Stimulated activated CD4-positive, alpha-beta T cell treated with anti-CD3 and anti-CD28 coated beads, Interleukin-4, amount 100 ng/mL, for 4 hours (primary cell): ENCODE measurements at places on chromosomes 3 and 15.

GRCh38 chr3:136545664-136546268, 206.4 kb downstream of the STAG1 start:
- DNase-seq: no peak

GRCh38 chr3:13391308-13391707, 28.8 kb downstream of the NUP210 start:
- no peak for DNase-seq

- no peak for DNase-seq
These were observed 692.9 kb downstream of the ZPLD1 start for GRCh38 chr3:103127737-103128136.

DNA sequence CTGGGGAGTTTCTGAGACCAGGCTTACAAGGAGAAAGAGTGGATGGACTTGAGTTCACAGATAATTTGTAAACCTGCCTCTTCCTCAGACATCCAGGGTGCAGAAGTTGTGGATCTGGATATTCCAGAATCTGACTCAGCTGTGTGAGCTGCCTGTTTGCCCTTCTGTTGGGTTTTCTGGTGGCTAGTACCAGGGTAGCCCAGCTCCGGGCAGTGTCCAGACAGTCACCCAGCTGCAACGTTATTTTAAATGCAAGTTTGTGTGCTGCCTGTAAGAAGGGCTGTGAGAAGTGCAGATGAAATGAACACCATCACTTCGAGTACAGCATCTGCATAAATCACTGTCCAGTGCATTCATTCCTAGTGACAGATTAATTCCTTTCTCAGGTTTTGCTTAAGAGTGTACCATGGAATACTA, 1053.0 kb downstream of the TUSC7 start:
- no peak for DNase-seq

DNA sequence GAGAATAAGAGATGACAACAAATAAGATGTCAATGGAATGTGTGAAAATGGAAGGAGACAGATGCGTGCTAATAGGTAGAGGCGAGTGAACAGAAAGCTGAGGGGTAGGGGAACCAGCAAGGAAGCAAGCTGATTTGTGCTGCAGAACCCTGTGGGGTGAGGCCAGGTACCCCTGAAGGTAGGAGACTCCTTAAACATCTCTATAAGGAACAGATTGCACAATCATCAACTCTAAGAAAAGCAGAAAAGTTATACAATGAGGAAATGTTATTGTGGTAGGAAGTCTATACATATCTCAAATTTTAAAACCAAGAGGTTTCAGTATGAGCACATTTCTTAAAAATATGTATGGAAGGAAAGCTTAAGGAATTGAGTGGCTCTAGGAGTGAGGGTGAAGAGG, 315.0 kb upstream of the TPM1 start:
- DNase-seq: no peak

- DNase-seq: no peak
These were observed 51.8 kb downstream of the CTDSPL start for GRCh38 chr3:37913522-37913921.

GRCh38 chr15:95857124-95857757, 473.3 kb upstream of the NR2F2 start:
- DNase-seq: no peak

DNA sequence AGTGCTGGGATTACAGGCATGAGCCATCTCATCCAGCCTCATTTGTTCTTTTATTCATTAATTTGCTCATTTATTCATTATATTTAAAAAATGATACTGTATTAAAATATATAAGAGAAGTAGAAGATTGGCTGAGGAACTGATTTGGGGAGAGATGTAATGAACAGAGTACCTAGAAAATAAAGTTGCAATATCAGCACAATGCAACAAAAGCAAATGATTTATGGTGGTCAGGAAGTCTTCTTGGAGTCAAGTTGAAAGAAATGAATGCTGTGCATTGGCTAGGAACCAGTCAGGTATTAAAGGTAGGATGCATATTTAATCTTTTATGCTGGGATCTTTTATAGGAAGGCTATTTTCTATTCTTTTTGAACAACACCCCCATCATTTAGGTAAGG, 152.2 kb downstream of the C3orf38 start:
- DNase-seq: no peak

DNA sequence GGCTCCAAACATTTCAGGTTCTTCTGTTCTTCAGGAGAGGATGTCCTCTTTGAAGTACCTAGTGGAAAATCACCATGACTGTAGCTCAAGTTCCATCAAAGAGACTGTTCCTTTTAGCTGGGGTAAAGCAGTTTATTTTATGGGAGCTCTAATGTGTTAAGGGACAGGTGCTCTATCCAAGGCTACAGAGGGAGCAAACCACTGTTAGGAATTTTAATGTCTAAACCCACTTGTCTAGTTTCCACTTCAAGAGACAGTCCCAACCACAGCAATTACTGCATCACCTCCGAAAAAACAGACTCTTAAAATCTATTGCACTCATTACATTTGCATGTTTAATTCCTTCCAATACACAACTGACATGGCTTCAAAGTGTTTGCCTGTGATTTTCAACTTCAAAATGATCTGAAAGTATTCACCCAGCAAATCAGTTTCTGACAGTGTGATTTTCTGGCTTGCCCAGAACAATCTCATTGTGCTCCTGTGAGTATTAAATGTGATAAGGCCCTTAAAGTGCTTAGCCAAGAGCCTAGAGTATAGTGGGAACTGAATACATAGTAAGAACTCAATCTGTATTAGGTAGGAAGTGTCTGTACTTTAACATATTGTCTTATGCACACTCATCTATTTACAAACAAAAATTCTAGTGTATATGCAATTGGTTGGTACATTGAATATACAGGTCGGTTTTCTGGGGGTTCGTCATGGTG, 266.5 kb upstream of the CCDC54 start:
- DNase-seq: no peak

- DNase-seq: no peak
These were observed 231.3 kb downstream of the TP63 start for GRCh38 chr3:189862385-189862998.

DNA sequence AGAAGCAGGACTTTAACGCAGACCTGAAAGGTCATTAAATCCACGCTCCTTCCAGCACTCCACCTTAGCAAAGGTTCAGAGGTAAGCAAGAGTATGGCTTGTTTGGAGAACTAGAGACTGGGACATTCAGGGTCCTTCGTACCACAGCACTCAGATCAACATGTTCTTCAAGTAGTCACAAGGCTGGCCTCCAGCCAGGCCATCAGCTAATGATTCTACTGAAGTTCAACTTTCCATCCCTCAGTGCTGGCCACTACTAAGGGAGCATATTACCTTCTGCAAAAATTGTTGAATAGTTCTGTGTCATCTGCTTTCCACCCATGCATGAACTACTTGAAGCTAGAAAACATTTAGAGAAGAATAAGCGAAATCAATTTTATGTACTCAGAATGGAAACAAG, 17.6 kb downstream of the CD200R1L start:
- DNase-seq: no peak

GRCh38 chr3:134590766-134591165, 60.1 kb downstream of the KY start:
- no peak for DNase-seq

DNA sequence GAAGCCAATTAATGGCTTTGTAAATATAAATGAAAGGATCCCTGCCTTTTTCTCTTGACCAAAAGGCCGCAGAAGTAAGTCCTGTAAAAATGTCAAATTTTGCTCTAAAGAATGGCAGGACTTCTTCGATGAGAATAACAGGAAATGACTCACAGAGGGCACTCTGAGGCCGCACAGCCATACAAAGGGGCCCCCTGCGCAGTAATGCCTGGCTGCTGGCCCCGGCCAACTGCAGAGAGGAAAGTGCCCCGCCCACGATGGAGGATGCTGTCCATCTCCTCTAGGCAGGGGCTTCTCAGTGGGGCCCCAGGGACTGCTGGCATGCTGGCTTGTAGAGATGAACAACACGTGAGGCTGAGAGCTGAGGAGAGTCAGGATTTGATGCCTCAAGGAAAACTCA, 18.1 kb upstream of the SCN10A start:
- DNase-seq: no peak

DNA sequence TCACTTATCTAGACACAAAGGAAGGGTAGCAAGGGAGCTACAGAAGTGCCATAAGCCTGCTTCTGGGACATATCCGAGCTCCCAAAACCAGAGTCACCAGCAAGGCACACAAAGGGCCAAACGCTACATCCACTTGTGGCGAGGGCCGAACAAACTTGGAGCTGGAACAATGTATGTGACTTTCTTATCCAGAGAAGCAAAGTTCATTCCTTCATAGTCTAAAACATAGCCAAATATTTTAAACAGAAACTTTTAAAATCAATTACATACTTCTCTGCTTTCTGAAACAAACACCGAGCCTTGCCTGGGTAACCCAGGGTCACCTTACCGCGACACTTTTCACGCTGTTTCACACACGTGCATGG, 15.9 kb downstream of the ZXDC start:
- no peak for DNase-seq

- DNase-seq: no peak
These were observed 240.3 kb downstream of the FGF12 start for GRCh38 chr3:192487033-192487432.

DNA sequence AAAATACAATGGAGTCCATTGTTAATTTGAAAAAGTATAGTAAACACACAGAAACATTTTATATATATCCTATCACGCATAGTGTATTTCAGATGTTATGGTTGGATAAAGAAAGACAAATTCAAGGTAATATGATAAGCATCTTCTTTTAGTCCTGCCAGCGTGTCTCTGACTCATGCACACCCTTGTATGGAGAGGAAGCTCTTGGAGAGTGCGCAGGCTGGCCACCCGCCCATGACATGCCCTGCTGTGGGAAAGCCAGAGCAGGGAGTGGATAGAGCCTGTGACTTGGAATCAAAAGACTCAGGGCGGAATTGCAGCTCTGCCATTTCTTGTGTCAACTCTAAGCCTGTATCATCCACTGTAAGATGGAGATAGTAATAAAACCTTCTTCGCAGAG, 23.0 kb upstream of the COPG1 start:
- no peak for DNase-seq

DNA sequence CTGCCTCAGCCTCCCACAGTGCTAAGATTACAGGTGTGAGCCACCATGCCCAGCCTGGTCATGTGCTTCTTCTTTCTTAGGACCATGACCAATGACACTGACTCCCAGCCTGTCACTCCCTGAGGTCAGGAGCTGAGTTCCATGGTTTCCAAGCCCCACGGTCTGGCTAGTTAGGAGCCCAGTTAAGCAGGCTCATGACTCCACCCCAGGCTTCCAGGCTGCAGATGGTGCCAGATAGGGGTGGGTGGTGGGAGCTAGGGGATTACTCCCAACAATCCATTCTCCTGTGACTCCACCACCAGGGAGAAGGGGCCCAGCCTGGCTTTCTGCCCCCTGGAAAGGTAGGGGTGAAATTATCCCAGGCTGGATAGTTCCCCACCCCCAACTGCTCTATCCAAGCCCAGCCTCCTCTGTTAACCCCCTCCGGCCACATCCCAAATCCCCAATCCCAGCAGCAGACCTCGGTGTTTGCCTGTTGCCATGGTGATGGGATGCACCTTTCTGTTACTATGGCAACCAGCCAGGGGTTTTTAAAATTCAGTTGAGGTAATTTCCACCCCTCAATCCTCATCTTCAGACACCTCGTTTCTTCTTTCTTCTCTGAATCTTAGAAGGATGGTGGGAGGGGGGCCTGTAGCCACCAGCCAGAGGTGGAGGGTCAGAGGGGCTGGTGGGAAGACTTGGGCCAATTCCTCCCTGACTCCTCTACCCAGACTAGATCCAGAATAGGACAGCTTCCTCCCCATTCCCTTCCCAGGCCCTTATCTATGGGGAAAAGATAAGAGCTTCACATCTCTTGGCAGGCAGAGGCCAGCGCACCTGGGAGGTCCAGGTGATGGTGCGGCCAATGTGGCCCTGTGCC, 22.5 kb upstream of the SEMA3F start:
- no peak for DNase-seq

GRCh38 chr15:40545457-40545856, 19.4 kb downstream of the CCDC32 start:
- DNase-seq: no peak

DNA sequence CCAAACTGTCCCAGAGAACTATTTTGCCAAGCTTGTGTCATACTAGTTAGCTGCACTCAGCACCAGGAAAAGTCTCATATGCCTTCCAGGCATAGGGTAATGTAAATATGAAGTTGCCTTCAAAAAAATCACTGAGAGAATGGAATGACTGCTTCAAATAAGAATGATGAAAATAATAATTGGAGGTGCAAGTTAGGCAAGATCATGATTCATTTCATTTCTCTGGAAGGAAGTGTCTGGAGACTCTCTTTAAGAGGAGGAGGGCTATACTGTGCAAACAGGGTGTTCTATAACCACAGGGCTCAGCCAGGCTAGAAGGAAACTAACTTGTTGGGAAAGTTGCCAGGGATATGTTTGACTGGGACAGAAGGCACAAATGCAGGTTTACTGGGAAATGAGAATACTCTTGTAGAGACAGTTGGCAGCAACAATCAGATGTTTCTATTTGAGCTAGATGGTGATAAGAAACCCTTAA, 4.3 kb downstream of the SIDT1 start:
- no peak for DNase-seq

- no peak for DNase-seq
These were observed 136.1 kb upstream of the CNTN4 start for GRCh38 chr3:1962396-1963088.

- DNase-seq: no peak
These were observed 171.8 kb downstream of the TMEM108 start for GRCh38 chr3:133209871-133210550.

DNA sequence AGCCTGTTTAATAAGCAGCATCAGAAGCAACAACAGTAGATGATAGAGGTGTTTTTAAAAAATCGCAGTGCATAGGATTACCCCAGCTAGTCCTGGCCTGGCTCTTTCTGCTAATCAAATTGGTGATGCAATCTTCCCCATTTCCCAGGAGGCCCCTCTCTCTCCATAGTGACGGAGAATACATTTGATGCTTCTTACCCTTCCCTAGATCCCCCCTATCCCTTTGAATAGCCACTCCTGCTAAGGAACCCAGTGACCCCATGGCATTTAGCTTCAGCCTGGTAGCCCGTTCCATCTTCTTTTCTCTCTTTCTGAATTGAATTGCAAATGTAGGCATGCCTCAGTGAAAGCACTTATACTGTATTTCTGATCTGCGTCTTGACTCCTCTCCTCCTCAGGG, 223.6 kb upstream of the GAP43 start:
- DNase-seq: no peak

DNA sequence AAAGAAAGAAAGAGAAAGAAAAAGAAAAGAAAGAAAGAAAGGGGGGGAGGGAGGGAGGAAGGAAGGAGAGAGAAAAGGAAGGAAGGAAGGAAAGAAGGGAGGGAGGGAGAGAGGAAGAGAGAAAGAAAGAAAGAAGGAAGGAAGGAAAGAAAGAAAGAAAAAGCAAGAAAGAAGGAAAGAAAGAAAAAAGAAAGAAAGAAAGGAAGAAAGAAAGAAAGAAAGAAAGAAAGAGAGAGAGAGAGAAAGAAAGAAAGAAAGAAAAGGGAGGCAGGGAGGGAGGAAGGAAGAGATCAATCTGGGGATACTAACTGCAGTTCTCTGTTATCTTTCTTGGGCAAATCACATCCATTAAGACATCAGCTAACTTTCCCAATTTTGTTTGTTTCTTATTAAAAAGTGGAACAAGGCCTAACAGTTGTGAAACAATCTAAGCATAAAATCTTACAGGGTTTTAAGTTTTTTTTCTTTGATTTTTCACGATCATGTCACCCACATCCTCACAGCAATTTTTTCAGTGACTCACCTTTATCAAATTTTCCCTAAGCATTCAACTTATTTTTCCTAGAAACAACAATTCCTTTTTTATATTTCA, 36.8 kb downstream of the TBC1D2B start:
- no peak for DNase-seq

- DNase-seq: no peak
These were observed 39.8 kb downstream of the CD200R1L start for GRCh38 chr3:112806903-112807302.
